NCI-H1436 treated with DMSO at 0.1 percent for 48 hours (cell line): ENCODE measurements at places on chromosomes 11 and 22.

DNA sequence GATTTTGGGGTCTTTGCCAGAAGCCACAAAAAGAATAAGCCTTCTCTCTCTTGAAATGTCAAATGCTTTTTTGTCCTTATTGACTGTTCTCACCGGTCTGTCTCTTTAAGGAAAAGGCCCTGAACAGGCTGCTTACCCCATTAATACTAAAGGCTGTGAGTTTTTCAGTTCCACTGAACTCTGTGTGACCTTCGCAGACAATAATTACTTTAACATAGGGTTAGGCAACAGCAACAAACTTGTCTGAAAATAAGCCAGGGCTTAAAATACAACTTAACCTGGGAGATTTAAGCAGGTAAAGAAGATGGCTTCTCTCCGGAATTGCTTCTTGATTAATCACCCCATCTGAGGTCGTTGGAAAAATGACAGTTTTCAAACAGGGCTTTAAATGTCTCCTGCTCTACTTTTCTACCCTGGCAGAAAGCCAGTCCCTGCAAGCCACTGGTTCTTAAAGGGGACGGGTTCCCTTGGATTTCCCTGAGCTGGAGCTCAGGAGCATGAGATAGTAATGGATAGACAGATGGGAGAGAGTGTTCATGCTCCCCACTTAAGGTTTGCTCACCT, 69.4 kb downstream of the ARL14EP start:
- DNase-seq: no peak

- DNase-seq: no peak
Observed at GRCh38 chr22:45460288-45461109, 42.2 kb upstream of the FBLN1 start.

DNA sequence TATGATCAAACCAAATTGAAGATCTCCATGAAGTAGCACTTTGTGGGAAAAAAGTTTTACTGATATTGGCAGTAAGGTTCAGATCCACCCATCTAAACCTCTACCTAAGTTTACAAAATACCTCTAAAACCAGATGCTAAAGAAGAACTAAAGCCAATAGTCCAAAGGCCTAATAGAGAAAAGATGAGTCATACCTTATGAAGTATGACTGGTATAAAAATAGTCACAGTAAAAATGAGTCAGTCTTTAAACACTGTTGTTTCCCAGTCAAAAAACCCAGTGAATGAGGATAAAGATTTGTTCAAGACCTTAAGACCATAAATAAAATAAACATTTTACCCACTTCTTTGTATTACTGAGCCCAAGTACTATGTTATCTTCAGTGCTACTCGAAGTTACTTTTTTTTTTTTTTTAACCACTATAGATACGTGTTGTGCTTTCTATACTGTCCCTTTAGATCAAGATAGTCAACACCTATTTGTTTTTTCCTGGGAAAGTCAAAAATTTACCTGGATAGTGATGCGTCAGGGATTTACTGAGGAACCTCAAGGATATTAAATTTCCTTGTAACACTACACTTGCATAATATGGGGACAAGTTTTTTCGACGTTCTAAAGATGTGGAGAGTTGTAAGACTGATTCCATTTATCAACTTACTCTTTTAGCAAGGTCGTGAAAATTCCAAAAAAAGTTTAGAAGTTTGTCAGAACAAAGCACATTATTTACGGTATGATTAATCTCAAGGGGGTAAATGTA, 87.3 kb downstream of the CCDC73 start:
- no peak for DNase-seq

DNA sequence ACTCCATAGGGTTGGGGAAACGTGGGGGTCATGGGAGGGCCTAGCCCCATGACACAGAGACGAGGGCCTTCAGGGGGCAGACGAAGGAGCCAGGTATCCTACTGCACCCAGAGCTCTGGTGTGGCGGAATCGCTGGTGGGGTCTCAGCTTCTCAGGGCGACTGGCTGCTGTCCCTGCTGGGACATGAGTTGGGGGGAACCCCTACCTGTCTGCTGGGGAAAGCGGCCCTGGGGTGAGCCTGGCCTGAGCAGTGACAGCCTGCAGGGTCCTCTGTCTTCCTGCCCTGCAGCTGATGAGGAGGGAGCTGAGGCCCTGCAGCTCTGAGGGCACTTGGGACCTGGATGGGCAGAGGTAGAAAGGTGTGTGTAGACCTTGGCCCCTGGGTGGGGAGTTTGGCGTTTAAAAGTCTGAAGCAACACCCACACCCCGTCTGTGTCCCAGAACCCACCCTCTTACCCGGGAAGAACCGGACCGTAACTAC, 33.6 kb upstream of the GRAMD4 start:
- DNase-seq: no peak

- DNase-seq: no peak
Observed at GRCh38 chr11:2889362-2890273, 4.0 kb upstream of the CDKN1C start.
